ENCODE measurements at places on chromosomes 2 and 18.

DNA sequence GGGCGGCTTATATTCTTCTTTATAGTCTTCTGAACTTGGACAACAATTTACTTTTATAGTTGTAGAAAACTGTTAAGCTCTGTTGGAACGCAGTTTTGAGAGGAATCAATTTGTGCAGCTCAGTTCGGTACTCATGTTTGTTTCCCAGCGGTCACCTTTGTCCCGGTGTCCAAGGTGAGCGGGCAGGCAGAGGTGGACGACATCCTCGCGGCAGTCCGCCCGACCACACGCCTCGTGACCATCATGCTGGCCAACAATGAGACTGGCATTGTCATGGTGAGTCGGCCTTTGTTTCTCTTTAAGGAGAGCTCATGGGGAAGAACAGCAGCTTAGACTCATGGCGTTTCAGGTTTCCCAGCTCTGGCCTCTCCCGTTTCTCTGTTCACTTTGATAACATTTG is 18.6 kb upstream of the ESPNL start:
- DNase-seq: no peak

DNA sequence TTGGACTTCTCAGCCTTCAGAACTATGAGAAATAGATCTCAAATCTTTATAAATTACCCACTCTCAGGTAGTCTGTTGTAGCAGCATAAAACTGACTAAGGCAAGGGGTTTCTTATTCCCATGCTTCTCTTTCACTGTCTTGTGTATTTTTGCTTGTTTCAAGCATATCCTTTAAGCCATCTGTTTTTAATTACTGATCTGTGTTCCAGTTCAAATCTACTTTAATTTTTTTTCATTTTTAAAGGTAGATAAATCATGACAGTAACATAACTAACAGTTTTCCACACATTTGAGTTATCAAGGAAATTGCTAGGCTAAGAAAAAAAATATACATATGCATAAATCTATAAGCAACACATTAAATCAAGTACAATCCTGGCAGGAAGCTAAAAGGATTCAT is 317.9 kb upstream of the TNP1 start:
- DNase-seq: peak; percentile 9

- DNase-seq: no peak
Measured at GRCh38 chr2:234999740-235000425, 48.1 kb downstream of the SH3BP4 start.

DNA sequence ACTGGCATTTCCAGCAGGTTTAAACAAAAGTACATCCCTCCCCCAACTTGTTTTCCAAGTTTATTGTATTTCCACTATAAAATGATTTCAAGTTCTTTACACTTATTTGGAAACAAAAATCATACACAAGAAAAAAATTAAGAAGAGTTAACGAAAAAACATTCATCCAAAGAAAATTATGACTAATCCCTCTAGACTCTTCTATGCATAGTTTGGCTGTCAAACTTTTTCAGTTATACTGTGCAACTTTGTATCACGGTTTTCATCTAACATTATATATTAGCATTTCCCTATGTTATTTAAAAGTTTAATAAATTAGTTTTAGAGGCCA is 627 bp downstream of the WDCP start:
- DNase-seq: peak; percentile 8

GRCh38 chr2:50455351-50455939 is 576.5 kb downstream of the NRXN1 start:
- DNase-seq: no peak

- peak; percentile 76 for DNase-seq
Measured at GRCh38 chr2:151114874-151115273, 146.8 kb downstream of the RBM43 start.

- DNase-seq: peak; percentile 48
Measured at GRCh38 chr2:71299507-71299906, 32.1 kb upstream of the ZNF638 start.

- no peak for DNase-seq
Measured at GRCh38 chr18:30889519-30890301, 152.8 kb downstream of the DSC3 start.

DNA sequence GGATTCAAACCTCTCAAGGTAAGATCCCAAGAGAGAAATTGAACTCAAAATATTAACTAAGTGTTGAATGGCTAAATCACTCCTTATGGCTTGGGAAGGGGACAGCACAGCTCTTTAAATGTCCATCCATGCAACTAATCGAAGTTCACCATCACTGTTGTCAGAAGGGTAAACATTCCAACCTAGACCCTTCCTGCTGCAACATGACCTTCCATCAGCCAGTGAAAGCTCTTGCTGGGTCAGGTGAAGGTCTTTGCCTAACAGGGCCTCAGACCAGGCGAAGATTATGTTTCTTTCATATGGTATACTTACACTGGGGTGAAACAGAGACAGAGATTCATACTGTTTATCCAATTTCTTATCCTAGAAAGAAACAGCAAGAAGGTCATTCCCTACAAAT is 16.4 kb downstream of the IAH1 start:
- no peak for DNase-seq

DNA sequence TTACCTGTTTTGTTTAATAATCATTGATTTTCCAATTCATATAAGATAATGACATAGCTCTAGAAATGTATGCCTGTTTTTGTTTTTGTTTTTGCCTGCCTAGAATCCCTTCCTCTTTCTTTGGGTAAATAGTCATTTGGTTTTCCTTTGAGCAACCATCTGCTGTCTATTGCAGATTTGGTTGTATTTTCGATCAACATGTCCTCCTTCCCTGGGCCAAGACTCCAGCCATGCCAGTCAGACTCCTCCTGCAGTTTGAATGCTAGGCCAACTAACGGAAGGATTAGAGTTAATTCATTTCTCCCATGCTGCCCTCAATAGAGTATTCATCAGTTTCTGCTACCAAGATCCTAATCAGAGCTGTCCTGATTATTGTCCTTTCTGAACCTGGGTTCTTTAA is 67.1 kb downstream of the MAIP1 start:
- no peak for DNase-seq

DNA sequence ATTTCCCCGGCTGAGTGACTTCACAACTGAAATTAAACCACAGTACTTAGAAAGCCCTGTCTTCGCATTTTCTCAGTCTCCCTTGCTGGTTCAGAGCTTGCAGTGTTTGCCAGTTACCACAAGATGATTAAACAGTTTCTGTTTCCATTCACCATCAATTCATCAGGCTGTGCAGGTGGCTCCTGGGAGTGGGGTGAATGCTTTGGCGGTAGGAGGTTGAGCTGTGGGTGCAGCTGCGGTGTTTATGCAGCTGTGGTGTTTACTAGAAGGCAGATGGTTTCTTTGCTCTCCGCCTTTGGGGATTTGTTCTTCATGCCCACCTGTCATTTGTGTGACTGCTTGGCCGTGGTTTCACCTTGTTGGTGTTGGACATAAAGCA is 16.1 kb downstream of the ACOXL start:
- DNase-seq: no peak

DNA sequence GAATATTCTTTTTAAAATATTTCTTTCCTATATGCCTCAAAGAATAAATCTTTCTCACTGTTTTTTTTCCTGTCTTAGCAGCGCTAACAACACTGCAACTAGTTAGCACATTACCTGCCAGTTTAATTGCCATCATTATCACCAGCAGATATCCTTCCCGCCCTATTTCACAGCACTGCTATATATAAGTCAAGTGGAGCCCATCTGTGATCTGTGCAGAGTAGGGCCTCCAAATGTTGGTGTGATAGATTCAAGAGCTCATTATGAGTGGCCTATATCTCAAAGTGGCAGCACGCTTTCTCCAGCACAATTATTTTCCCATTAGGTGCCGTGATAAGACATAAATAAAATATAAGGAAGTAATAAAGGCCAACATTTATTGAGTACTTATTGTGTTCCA is 19.8 kb upstream of the RGPD4 start:
- DNase-seq: no peak

Data from AG10803 (cell line).